ENCODE measurements at places on chromosomes 6 and 20.

- DNase-seq: no peak
These were observed 37.9 kb upstream of the NEDD9 start for GRCh38 chr6:11270030-11271027.

GRCh38 chr6:161211380-161212035 lies 62.4 kb downstream of the AGPAT4 start:
- DNase-seq: no peak

DNA sequence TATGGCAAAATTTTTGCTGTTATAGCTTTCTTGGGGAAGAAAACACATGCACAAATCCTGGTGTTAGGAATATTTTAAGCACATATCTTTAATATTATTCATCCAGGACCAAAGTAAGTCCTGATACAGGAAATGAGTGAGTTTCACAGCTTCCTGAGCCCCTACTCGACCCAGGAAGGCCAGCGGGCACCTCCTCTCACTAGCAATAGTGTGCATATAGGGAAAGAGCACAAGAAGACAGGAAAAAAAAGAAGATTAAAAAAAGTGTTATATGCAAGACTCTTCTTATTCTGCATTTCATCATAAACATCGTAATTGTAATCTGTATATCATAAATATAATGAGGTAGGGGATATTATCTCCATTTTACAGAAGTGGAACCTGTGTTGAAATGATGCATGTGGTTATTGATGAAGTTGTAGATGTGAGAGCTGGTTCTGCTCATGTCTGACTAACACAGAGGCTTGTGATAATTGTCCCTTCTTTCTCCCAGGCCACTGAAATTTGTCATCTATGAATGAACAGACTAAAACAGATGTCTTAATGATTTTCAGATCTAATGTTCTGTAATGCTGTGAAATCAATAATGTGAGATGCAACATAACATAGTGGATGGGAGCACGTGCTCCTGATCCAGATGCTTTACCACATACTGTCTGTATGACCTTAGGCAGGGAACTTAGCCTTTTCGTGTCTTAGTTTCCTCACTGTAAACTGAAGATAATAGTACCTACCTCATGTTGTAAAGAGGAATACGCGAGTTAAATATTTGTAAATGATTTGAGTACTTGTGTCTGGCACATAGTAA lies 101.2 kb downstream of the MYO6 start:
- no peak for DNase-seq

- DNase-seq: no peak
These were observed 14.8 kb downstream of the ERMARD start for GRCh38 chr6:169766232-169766631.

- no peak for DNase-seq
These were observed 6.1 kb upstream of the PRSS16 start for GRCh38 chr6:27241443-27241842.

GRCh38 chr20:537983-538382 lies 5.6 kb downstream of the CSNK2A1 start:
- DNase-seq: no peak

GRCh38 chr20:41426086-41426830 lies 59.6 kb upstream of the EMILIN3 start:
- no peak for DNase-seq

DNA sequence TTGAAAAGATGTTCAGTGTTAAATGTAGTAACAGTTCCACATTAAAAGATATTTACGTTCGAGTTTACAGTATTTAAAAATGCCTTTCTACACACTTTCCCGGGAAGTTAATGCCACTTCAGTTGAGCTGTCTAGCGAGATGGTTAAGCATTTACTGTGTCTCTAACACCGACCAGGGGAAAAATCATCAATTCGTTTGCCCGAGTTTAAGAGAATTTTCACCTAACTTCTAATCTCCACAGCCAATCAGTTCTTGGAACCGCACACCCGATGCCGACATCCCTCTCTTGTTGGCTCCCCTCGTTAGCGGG lies 58.2 kb downstream of the FAM217A start:
- no peak for DNase-seq

DNA sequence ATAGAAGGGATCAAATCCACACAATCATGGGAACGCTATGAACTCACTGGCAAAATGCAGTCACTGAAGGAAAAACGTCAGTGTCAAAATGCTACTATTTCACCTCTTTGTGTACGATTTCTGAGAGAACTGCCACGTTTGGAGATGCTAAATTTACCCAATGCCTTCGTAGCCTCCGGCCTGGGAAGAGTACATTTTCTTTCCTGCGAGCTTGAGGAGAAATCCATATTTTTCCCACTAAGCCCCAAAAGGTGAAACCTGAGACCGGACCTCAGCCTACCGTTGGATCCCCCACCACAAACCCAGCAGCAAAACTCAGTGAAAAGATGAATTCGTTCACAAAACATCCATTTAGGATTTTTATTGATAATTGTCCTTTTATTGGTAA lies 131.7 kb downstream of the GPX5 start:
- DNase-seq: no peak

DNA sequence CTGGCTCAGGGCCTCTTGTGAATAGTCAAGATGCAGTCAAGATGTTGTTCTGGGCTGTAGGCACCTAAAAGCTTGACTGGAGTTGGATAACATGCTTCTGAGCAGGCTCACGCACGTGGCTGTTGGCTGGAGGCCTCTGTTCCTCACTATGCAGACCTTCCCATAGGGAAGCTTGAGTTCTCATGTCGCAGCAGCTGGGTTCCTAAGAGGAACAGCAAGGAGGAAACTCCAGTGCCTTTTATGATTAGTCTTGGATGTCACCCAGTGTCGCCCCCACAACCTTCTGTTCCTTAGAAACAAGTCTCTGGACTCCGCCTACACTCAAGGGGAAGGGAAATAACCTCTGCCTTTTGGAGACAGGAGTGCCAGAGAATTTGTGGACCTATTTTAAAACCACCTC lies 210.7 kb downstream of the BCAS1 start:
- no peak for DNase-seq
